ENCODE measurements at places on chromosomes 12 and 14. TPM values are rescaled to one million over a fixed set of nuclear protein-coding genes. Genes with fewer than 3 reads are reported as not detected.

Gene TMPRSS12
- total RNA-seq, result not detected

Gene HRK
- total RNA-seq, result 0.33 TPM

Gene BDKRB2
- 0.07 TPM for total RNA-seq

Gene TSPAN19
- total RNA-seq, result not detected

Gene TMEM63C
- 4.0 TPM for total RNA-seq

Gene NID2
- 2.5 TPM for total RNA-seq

Gene KSR2
- 2.8 TPM for total RNA-seq

Gene CLEC6A
- total RNA-seq, result not detected

Gene FGF6
- not detected for total RNA-seq

Gene LTBP2
- 17.4 TPM for total RNA-seq

Gene TEX52
- total RNA-seq, result not detected

Gene ALDH1L2
- total RNA-seq, result 0.15 TPM

Gene OR6C74
- not detected for total RNA-seq

Gene C14orf132
- 0.06 TPM for total RNA-seq

Gene CMAS
- total RNA-seq, result 25.0 TPM

Gene CLEC2D
- total RNA-seq, result 3.3 TPM

Gene CYP46A1
- 0.52 TPM for total RNA-seq

Gene CCDC196
- not detected for total RNA-seq

Gene HSPB8
- 11.4 TPM for total RNA-seq

Gene SPX
- not detected for total RNA-seq

Gene LRRC10
- total RNA-seq, result not detected

Gene FGD4
- 3.9 TPM for total RNA-seq

Gene C1S
- total RNA-seq, result 2.1 TPM

Gene PCNX4
- 151 TPM for total RNA-seq

Gene THTPA
- total RNA-seq, result 27.2 TPM

Gene PTCSC3
- total RNA-seq, result not detected

Gene B3GNT4
- total RNA-seq, result 4.0 TPM

Gene ZCRB1
- total RNA-seq, result 29.7 TPM

Gene DENND5B
- 4.2 TPM for total RNA-seq

Gene TAS2R43
- total RNA-seq, result not detected

Gene LRRIQ1
- total RNA-seq, result 0.40 TPM

Gene OTOGL
- total RNA-seq, result 3.1 TPM

Gene SALL2
- total RNA-seq, result 4.1 TPM

Gene PLA2G1B
- total RNA-seq, result not detected

Gene ACSM4
- not detected for total RNA-seq

Gene C12orf50
- not detected for total RNA-seq

Gene VIPAS39
- 20.2 TPM for total RNA-seq

Gene HOXC11
- total RNA-seq, result 0.84 TPM

Gene SERPINA3
- not detected for total RNA-seq

Gene GLT1D1
- total RNA-seq, result not detected

Gene KRT3
- total RNA-seq, result 0.33 TPM

Gene SP1
- total RNA-seq, result 57.6 TPM

Gene OR6C2
- not detected for total RNA-seq

Gene PIANP
- not detected for total RNA-seq
